ENCODE measurements at places on chromosomes 5 and 9. TPM values are rescaled to one million over a fixed set of nuclear protein-coding genes. Genes with fewer than 3 reads are reported as not detected.

ATOSB gene
- total RNA-seq, result 2.2 TPM

IL3 gene
- total RNA-seq, result not detected

ERMP1 gene
- 7.9 TPM for total RNA-seq

PCDHB14 gene
- not detected for total RNA-seq

ABO gene
- not detected for total RNA-seq

DRD1 gene
- not detected for total RNA-seq

PHF24 gene
- not detected for total RNA-seq

Measured in CD8-positive, alpha-beta T cell (primary cell).